ENCODE measurements at places on chromosomes 4 and X. TPM values are rescaled to one million over a fixed set of nuclear protein-coding genes. Genes with fewer than 3 reads are reported as not detected.

DNA sequence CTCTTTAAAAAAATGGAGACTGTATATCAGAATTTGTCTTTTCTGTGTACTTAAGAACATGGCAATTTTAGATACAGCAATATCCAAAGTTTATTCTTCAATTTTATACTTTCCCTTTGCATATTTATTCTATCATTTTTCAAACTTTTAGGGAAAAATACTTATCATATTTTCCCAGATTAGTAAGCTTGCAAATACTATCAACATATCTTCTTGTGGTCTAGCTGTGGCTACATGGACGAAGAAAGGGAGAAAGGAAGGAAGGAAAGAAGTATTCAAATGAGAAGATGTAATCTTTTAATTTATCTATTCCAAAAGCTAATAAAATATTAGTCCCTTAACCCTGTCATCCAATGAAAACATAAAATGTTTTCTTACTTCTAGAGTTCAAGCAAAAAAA is 797.8 kb upstream of the GALNTL6 start:
- no peaks in the 10 kb centered on the region for H3K4me1 ChIP-seq
- H3K36me3 ChIP-seq = no peaks in the 10 kb centered on the region
- H3K27ac ChIP-seq = no peak overlapping the region
- DNase-seq = no peak
- H3K4me3 ChIP-seq = no peak overlapping the region

DNA sequence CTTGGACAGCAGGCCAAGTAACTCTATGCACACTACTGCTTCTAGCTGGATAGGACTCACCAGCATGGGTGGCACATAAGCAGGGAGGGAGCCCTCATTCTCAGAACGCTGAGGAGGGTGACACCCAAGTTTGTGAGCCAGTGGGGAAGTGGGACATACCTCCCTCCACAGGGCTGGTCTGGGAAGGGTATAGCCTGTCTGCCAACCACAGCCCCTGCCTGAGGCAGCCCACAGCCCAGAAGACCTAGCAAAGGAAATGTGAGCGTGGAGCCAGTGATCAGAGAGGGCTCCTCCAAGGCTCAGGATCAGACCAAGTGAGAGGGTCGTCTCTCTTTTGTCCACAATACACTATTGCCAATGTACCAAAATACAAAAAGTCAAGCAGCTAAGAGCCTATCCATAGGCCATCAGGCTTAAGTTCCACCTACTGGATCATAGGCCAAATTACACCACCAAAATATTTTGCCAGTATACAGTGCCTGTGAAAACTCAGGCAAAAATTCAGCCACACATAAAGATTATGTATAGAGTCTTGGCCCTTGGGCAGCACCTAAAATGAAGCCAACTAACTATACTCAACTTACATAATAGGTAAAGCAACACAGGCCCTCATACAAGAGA is 1203.1 kb downstream of the PCDH18 start:
- no peaks in the 10 kb centered on the region for H3K4me1 ChIP-seq
- no peaks in the 10 kb centered on the region for H3K27me3 ChIP-seq
- H3K4me3 ChIP-seq = no peak overlapping the region
- H3K27ac ChIP-seq = no peak overlapping the region

DNA sequence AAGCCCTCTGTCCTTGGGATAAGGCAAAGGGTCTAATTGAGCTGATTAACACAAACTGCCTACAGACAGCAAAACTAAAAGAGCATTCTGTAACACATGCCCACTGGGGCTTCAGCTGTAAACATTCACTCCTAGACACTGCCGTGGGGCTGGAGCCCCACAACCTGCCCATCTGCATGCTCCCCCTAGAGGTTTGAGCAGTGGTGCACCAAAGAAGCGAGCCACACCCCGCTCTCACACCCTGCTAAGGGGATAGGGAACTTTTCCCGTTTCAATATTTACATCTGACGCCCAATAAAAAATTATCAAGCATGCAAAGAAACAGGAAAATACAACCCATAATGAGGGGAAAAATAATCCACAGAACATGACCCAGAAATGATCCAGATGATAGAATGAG is 46.9 kb upstream of the HSD17B10 start:
- no peak overlapping the region for H3K27ac ChIP-seq
- H3K36me3 ChIP-seq = no peaks in the 10 kb centered on the region
- no peak overlapping the region for H3K4me3 ChIP-seq
- no peak for DNase-seq
- H3K4me1 ChIP-seq = no peaks in the 10 kb centered on the region

DNA sequence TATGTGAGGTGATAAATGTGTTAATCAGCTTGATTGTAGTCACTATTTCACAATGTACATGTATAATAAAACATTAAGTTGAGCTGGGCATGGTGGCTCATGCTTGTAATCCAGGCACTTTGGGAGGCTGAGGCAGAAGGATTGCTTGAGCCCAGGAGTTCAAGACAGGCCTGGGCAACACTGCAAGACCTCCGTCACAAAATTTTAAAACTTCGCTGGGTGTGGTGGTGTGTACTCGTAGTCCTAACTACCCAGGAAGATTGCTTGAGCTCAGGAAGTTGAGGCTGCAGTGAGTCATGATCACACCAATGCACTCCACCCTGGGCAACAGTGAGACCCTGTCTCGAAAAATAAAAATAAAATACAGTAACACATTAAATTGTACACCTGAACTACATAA is 20.1 kb downstream of the LYAR start:
- peaks cover 9% of the 10 kb centered on the region for H3K36me3 ChIP-seq
- no peak overlapping the region for H3K27ac ChIP-seq
- no peaks in the 10 kb centered on the region for H3K4me1 ChIP-seq
- DNase-seq = no peak

GRCh38 chr4:150007512-150007911 is 70.7 kb upstream of the DCLK2 start:
- H3K27me3 ChIP-seq = no peaks in the 10 kb centered on the region
- H3K4me1 ChIP-seq = peaks cover 11% of the 10 kb centered on the region
- DNase-seq = no peak
- no peak overlapping the region for H3K4me3 ChIP-seq
- H3K27ac ChIP-seq = peak overlapping the region; percentile 24

DNA sequence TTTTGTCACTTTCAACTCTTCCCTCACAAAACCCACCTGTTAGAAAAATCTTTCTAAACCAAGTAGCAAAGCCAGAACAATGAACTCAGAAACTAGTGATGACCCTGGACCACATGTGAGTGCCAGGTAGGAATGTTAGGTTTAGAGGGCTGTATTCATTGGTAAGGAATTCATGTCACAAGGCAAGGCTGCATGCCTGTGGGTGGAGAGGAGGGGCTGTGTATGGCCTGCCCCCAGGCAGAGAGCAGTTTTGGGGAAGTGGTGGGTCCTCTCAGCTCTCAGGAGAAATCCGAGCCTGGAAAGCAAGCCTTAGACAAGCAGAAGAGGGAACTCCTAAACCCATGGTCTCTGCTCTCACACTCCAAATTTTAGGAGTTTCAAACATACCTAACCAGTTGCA is 2.4 kb downstream of the RNF175 start:
- H3K4me3 ChIP-seq = peak overlapping the region; percentile 90
- no peaks in the 10 kb centered on the region for H3K27me3 ChIP-seq
- H3K27ac ChIP-seq = no peak overlapping the region
- no peak for DNase-seq

Gene DUSP9
- total RNA-seq = 1.7 TPM

GRCh38 chrX:143781103-143781502 is 60.6 kb upstream of the SPANXN2 start:
- no peak overlapping the region for H3K27ac ChIP-seq
- H3K27me3 ChIP-seq = no peaks in the 10 kb centered on the region
- no peak for DNase-seq
- H3K4me1 ChIP-seq = no peaks in the 10 kb centered on the region

GRCh38 chr4:47049347-47049746 is 18.0 kb downstream of the GABRB1 start:
- peaks cover 8% of the 10 kb centered on the region for H3K27me3 ChIP-seq
- H3K4me1 ChIP-seq = peaks cover 8% of the 10 kb centered on the region
- DNase-seq = no peak
- H3K27ac ChIP-seq = no peak overlapping the region
- no peaks in the 10 kb centered on the region for H3K36me3 ChIP-seq
- H3K4me3 ChIP-seq = no peak overlapping the region

DNA sequence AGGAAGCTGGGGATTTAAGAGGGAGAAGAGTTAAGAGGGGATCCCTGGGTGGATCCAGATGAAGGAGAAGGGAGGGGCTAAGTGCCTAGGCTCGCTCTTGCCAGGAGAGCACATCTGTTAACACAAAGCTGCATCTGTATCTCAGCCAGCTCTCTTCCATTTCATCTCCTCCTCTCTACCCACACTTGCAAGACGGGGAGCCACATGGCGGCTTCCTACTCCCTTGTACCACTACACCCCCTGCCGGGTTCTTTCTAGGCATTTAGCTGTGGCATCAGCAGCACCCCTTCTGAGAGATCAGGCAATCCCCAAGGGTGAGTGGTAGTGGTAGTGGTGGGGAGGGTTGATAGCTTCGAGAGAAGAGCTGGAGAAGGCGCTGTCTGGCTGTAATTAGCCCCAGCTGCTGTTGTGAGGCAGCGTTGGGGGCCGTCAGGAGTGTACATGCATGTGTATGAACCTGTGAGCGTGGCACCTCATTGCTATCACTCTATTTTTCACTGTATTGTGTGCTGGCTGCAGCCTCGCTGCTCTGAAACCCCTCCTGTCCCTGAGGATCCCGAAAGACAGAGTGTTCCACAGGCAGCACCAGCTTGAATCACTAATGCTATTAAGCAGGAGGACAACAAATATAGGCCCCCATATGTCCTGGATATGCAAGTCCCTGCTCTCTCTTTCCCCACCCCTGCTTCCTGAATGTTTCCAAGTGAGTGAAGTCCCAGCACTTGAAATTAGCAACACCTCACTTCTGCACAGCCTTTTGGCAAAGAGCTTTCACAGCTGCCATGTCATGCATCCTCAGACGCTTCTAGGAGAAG is 73.7 kb downstream of the RTL9 start:
- no peaks in the 10 kb centered on the region for H3K27me3 ChIP-seq
- no peaks in the 10 kb centered on the region for H3K36me3 ChIP-seq
- DNase-seq = no peak
- H3K4me1 ChIP-seq = peaks cover 9% of the 10 kb centered on the region
- H3K27ac ChIP-seq = peak overlapping the region; percentile 38
- no peak overlapping the region for H3K4me3 ChIP-seq

- H3K4me3 ChIP-seq = no peak overlapping the region
- no peaks in the 10 kb centered on the region for H3K27me3 ChIP-seq
- no peak for DNase-seq
- H3K36me3 ChIP-seq = no peaks in the 10 kb centered on the region
Measured at GRCh38 chrX:130799393-130799792, 103.6 kb downstream of the ENOX2 start.

GRCh38 chr4:48093991-48094416 is 40.0 kb downstream of the TXK start:
- peaks cover 14% of the 10 kb centered on the region for H3K27me3 ChIP-seq
- no peaks in the 10 kb centered on the region for H3K36me3 ChIP-seq
- H3K27ac ChIP-seq = no peak overlapping the region
- H3K4me3 ChIP-seq = no peak overlapping the region

DNA sequence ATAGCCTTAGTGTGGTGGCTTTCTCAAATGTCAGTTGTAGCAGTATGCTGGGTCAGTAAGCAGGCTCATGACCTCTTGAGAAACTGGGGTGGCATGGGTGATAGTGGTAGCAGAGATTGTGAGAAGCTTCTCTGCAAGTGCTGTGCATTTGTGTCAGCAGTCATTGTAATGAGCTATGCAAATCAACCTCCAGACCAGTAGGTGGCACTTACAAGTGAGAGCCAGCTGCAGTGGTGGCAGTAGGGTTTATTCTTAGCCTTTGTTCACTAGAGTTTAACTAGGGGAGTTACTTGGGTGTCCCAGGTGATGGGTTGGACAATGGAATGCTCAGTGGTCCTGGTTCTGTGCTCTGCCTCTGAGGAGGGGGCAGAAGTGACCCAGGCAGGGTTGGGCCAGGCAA is 818.7 kb downstream of the PCDH7 start:
- no peaks in the 10 kb centered on the region for H3K27me3 ChIP-seq
- H3K27ac ChIP-seq = no peak overlapping the region
- H3K4me1 ChIP-seq = no peaks in the 10 kb centered on the region
- H3K4me3 ChIP-seq = no peak overlapping the region
- no peaks in the 10 kb centered on the region for H3K36me3 ChIP-seq

GRCh38 chr4:117512414-117512813 is 427.0 kb upstream of the TRAM1L1 start:
- DNase-seq = no peak
- H3K4me3 ChIP-seq = no peak overlapping the region
- H3K4me1 ChIP-seq = peaks cover 3% of the 10 kb centered on the region
- no peak overlapping the region for H3K27ac ChIP-seq
- no peaks in the 10 kb centered on the region for H3K36me3 ChIP-seq
- no peaks in the 10 kb centered on the region for H3K27me3 ChIP-seq

Gene SLC25A6
- 510 TPM for total RNA-seq

Gene PABPC1L2A
- total RNA-seq = 0.23 TPM

DNA sequence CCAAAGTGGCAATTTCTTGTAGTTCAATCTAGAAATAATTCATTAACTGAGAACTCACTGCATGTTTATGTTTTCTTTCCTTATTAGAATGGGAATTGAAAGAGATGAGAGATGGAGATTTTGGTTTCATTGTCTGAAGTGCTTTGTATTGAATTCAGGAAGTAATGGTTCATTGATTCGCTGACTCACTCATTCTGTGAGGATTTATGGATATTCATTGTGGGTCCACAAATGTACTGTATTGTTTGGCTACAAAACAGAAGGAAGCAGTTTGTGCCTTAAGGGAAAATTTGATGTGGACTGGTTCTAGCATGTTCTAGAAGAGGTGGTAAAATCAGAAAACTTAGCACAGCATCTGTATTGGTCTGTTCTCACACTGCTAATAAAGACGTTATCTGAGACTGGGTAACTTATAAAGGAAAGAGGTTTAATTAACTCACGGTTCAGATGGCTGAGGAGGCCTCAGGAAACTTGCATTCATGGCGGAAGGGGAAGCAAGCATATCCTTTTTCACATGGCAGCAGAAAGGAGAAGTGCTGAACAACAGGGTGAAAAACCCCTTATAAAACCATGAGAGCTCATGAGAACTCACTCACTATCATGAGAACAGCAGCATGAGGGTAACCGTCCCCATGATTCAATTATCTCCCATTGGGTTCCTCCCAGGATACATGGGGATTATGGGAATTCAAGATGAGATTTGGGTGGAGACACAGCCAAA is 132.3 kb upstream of the VCX3A start:
- H3K27me3 ChIP-seq = no peaks in the 10 kb centered on the region
- peaks cover 15% of the 10 kb centered on the region for H3K4me1 ChIP-seq
- peak overlapping the region; percentile 14 for H3K27ac ChIP-seq
- no peak for DNase-seq
- H3K4me3 ChIP-seq = no peak overlapping the region

DNA sequence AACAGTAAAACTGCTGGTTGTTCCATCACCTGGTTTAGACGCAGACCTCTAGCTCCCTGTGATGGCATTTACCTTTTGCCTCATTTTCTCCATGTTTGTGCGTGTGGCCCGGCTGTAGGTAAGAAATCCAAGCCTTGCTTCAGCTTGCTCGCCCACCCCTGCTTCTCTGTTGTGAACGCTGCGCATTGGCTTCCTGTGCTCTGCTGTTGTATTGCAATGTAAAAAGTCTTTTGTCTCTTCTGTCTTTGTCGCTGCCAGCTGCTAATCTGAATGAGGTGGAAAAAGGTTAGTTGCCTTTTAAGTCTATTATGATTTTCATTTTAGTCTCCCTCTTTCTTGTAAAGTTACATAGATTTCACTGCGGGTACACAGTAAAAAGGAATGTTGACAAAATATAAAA is 127.3 kb upstream of the PACRGL start:
- H3K4me1 ChIP-seq = peaks cover 22% of the 10 kb centered on the region
- H3K27me3 ChIP-seq = no peaks in the 10 kb centered on the region
- no peaks in the 10 kb centered on the region for H3K36me3 ChIP-seq
- peak overlapping the region; percentile 92 for H3K27ac ChIP-seq
- no peak overlapping the region for H3K4me3 ChIP-seq
- DNase-seq = no peak

Measured in neural crest cell (in vitro differentiated cells).